Activated CD4-positive, alpha-beta memory T cell treated with anti-CD3 and anti-CD28 coated beads, Interleukin-2, amount 10 ng/mL, durations not matched to agents 7 days and 5 days (primary cell): ENCODE measurements at places on chromosomes 1 and 21. TPM values are rescaled to one million over a fixed set of nuclear protein-coding genes. Genes with fewer than 3 reads are reported as not detected.

DNA sequence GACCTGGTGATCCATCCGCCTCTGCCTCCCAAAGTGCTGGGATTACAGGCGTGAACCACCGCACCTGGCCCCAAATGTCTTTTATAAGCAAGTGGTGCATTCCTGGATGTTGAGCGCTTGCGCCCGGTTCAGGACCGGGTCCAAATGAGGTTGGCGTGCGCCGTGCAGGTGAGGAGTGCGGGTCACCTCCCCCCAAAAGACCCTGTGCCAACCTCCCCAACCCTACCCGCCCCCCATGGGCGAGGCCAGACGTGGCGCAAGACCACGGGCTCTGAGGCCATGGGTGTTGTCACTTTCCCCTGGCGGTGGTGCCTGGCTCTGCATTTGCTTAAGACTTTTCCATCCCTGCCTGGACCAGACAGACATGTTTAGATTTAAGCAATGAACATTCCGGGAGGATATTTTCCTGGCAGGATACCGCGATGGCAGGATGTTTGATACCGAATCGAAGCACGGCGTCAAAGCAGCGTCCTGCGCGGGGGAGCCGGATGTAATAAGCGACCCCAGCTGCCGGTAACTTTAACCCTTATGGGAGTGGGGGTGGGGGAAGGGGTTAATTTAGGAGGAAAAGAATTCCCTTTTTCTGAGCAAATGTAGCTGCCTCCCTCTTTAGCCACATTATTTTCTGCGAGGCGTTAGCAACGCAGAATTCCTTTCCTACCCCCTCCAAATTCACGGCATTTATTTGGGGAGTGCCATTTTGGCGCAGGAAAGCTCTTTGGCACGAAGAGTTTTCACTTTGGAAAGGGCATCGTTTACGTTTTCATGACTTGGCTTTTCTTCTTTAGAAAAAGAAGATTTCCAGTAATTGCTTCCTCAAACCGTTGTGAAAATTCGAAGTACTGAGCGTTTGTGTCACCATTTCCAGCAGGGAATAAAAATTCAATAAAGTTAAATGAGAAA, 27.8 kb upstream of the RNF187 start:
- DNase-seq, result peak; percentile 76

GRCh38 chr1:189657715-189658114, 819.9 kb downstream of the BRINP3 start:
- no peak for DNase-seq

- DNase-seq, result peak; percentile 10
These were observed 2.6 kb upstream of the FTCD start for GRCh38 chr21:46157987-46158451.

DNA sequence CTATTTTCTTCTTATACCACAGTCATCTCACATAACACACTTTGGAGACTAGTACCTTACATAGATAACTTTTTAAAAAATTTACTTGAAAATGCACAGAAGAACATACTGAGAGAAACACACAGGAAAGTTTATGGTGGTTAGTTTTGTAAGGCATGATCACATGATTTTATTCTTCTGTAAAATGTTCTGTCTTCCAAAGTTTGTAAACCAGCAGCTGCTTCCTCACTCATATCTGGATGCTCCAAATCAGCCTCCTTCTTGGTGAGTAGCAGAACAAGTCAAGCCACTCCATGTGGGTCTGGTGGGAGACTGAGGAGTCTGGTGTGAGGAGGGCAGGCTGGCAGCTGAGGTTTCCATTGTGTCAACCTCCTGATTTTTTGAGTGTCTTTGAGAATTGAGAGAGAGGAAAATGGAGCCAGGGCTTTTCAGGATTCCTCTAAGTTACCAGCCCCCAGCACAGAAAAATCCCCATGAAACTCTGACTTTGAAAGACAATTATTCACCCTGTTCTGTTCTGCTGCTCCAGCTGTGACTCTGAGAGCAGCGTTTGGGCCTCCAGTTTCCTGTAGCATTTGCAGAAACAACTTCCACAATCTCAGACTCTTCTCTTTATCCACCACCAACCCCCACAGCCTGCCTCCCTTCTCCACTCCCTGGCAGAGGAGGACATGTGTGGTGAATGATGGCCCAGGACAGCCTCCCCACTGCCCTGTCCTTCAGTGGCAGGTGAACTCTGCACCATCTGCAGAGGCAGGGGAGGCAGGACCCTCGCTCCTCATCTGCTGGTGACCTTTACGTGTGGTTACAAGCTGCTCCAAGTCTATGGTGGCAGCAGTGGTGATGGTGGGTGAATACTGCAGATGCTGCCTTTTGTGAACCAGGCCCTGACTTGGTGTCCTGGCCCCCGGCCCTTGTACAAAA, 82.3 kb downstream of the FCRL5 start:
- no peak for DNase-seq

DNA sequence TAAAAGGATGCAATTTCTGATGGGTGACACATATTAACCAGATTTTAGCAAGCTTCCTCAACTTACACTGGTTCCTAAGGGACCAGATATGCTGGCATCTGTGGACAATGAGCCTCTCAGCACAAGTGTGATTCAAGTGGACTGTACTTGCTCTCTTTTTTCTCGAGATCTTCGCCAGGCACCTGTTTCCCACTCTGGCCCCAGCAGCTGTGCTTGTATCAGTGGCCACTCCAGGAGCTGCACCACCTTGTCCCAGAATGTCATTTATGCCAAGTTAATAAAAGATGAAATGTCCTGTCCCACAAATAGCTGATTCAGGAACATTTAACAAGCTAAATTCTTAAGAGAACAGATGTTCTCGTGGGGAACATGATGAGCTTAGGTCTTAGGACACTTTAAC, 14.6 kb downstream of the C1orf198 start:
- DNase-seq, result no peak

Gene CA6
- not detected for total RNA-seq

Gene ZNF691
- 10.4 TPM for total RNA-seq
